ENCODE measurements at places on chromosomes 16 and 17.

DNA sequence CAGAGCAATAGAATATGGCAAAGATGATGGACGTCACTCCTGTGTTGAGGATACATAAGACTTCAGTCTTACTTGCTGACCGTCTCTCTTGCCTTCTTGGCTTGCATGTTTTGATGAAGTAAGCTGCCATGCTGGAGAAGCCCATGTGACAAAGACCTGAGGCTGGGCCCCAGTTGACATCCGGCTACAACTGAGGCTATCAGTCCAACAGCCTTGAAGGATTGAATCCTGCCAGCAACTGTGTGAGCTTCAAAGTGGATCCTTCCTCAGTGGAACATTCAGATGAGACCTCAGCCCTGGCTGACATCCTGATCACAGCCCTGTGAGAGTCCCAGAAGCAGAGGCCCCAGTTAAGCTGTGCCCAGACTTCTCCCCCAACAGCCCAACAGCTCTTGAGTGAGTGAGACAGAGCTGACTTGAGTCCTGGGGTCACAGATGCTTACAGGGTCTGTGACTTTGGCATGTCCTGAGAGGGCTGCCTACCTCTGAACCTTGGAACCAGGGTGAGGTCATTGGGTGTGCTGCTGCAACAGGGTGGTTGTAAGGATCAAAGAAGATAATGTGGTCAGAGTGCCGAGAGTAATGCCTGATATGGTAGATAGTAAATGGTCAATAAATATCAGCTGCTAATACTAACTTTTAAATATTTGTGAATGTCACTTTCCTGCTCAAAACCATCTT lies 2.4 kb upstream of the BRD7 start:
- no peak for DNase-seq

- DNase-seq: peak; percentile 81
Measured at GRCh38 chr17:48546137-48546923, 1.4 kb upstream of the HOXB2 start.

DNA sequence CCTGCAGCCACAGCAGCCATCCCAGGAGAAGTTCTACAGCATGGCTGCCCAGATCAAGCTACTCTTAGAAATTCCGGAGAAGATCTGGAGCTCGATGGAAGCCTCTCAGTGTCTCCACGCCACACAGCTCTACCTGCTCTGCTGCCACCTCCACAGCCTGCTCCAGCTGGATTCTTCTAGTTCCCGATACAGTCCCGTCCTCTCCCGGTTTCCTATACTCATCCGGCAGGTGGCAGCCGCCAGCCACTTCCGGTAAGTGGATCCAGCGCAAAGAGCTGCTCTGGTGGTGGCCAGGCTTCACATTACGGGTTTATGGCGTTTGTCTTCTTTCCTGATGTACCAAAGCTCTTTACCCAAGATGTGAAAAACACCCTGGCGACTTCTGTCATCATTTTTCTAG lies 3.6 kb downstream of the COG1 start:
- DNase-seq: peak; percentile 33

- no peak for DNase-seq
Measured at GRCh38 chr17:78889531-78889930, 13.5 kb downstream of the CEP295NL start.

GRCh38 chr17:6085812-6086211 lies 15.6 kb downstream of the WSCD1 start:
- no peak for DNase-seq

DNA sequence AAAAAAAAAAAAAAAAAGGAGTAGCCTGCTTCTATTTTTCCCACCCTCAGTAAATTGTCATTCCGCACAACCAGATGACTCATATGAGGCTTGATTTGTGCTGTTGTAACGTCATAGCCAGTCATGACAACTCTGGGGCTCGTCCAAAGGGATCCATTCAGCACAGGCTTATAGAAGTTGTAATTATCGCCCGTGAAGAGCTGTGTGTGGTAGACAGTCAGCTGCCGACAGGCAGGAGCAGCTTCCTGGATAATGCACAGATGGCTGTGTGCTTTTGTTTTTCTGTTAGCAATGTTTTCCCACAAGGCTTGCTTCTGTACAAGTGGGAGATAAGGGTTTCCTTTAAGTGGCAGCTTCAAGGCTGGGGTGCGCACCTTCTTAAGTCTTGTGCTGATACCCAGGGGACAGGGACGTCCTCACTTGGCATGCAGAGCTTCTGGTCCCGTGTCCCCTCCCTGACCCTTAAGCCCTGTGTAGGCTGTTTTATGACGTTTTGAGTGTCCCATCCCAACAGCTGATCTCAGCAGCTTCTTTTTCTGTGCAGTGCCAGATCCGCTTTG lies 26.0 kb downstream of the SNX29 start:
- DNase-seq: peak; percentile 84

- no peak for DNase-seq
Measured at GRCh38 chr17:38568845-38569510, 36.8 kb downstream of the SRCIN1 start.

GRCh38 chr17:77130525-77130924 lies 10.2 kb upstream of the SEC14L1 start:
- DNase-seq: no peak

DNA sequence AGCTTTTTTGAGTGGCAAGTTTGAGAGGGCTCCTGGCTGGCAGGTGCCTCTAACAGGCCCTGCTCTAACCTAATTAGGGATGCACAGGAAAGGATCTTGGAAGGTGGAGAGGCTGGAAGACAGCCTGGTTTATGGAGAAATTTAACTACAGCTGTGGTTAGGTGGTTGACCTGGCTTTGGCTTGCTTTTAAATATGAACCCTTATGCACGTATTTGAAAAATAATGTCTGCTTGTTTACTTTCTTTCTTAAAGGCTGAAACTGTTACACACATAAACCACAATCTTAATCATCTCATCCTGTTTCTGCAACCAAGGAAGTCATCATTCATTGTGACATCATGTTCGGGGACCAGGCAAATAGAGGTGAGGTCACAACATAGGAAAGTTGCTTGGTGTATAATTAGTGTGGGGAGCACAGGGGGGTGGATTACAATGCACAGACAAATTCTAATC lies 23.1 kb upstream of the DHRS13 start:
- peak; percentile 85 for DNase-seq

- no peak for DNase-seq
Measured at GRCh38 chr17:60610473-60610872, 10.5 kb downstream of the PPM1D start.

DNA sequence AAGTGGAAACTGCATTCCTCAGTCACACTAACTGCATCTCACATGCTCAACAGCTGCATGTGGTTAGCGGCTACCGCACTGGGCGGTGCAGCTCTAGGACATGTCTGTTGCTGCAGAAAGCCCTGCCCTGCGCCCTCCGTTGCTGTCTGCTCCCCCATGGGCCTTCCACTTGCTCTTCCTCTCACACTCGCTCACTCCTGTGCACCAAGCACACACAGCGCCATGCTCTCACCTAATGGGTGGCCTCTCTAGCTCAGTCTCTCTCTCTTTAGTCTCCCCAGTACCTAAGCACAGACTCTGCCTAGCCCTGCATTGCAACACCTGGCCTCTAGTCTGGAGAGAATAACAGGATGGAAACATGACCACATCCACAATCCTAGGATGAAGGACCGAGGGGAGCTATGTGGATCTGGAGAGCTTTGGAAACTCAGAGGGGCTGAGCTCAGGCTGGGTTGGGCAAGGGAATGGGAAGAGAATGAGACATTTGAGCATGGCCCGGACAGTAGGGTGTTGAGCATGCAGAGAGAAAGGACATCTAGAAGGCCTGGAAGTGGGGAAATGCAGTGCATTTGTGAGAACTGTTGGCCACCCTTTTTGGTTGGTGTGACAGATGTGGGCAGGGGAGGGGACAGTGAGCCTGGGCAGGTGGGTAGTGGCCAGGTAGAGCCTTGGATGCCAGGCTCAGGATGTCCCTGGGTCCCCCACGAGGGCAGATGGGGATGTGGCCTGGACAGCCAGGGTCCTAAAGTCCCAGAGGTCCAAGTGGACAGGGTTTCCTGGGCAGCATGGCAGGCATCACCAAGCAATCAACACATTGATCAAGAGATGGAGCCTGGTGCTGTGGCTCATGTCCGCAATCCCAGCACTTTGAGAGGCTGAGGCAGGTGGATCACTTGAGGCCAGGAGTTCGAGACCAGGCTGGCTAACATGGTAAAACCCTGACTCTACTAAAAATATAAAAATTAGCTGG lies 16.1 kb downstream of the SGCA start:
- peak; percentile 84 for DNase-seq

DNA sequence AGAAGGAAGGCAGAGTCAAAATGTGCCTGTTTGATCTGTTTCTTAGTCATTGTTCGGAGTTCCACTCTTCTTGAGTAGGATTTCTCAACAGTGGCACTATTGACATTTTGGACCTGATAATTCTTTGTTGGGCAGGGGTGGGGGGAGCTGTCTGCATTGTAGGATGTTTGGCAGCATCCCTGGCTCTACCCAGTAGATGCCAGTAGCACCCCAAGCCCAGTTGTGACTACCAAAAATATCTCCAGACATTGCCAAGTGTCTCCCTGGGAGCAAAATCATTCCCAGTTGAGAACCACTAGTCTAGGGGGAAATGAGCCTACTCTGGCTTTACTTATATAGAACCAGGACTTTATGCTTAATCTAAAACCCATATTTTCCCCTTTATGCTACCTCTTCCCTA lies 1.1 kb upstream of the GFOD2 start:
- DNase-seq: no peak

GRCh38 chr17:21019976-21020586 lies 22.7 kb downstream of the USP22 start:
- DNase-seq: peak; percentile 40

- no peak for DNase-seq
Measured at GRCh38 chr17:74220946-74221818, 7.8 kb downstream of the TTYH2 start.

GRCh38 chr17:68468334-68468733 lies 11.0 kb upstream of the WIPI1 start:
- DNase-seq: peak; percentile 66

DNA sequence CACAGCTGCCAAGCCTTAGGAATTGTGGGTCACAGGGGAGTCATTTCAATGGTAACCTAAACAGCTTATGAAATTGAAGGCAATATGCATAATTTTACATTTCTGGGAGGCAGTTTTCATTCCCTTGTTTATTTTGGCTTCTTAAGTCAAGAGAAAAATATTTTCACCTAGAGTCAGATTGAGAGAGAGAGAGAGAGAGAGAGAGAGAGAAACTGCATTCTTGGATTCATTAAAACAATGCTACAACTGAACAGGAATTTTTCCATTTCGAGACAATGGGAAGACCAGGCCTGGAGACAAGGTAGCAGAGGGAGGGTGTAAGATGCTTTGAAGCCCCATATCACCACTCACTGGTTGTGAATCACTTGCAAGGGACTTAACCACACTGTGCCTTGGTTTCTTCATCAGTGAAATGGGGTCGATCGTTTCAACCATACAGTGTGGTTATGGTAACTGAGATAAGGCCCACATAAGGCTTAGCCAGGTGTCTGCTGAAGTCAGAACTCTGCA lies 224.7 kb upstream of the IRX3 start:
- DNase-seq: peak; percentile 91

DNA sequence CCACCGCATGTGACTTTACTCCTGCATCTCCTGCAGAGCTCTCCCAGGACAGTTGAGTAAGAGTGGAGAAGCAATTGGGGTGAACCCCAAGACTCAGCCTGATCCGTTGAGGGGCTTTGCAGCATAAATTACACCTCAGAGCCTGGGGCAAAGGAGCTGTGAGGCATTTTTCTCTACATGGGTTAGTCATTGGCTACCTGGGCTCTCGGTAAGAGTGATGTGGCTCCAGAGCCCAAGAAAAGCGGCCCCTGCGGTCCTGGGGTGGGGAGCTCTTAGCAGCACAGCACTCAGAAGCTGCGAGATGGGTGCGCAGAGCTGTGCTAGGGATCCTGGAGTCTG lies 40.4 kb upstream of the C16orf78 start:
- no peak for DNase-seq

- DNase-seq: no peak
Measured at GRCh38 chr16:68397710-68398201, 50.6 kb downstream of the SMPD3 start.

GRCh38 chr17:79117905-79118487 lies 43.4 kb downstream of the ENGASE start:
- DNase-seq: no peak

DNA sequence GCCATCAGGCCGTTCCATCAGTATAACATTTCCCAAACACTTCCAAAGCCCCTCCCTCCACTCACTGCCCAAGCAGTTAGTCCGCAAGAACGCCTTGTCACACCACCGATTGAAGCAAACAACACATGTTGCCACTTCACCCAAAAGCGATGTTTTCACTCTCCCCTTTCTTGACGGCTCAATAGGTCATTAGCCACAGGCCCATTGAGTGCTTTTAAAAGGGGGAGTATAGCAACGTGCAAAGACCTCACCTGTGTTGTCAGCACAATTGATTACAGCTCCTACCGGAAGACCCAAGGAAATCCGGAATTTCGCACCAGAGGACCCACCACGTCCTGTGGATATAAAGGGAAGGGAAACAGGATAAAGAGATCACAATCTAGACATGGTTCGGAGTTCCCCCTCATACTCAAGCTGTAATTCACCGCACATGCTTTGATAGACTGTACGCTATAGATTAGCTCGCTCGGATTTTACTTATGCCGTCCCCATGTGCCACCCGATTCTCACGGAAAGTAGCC lies 690 bp downstream of the RPL23 start:
- DNase-seq: no peak

GRCh38 chr17:6374271-6374691 lies 60.6 kb downstream of the AIPL1 start:
- DNase-seq: peak; percentile 4

GRCh38 chr16:4894276-4895150 lies 42.4 kb downstream of the PPL start:
- no peak for DNase-seq

GRCh38 chr17:61393904-61394629 lies 5.6 kb upstream of the TBX2 start:
- DNase-seq: no peak

GRCh38 chr16:88407807-88408206 lies 25.0 kb downstream of the ZNF469 start:
- DNase-seq: no peak

- no peak for DNase-seq
Measured at GRCh38 chr16:426115-426905, 861 bp downstream of the RAB11FIP3 start.

GRCh38 chr17:61450641-61451537 lies 1.3 kb upstream of the TBX4 start:
- DNase-seq: no peak

GRCh38 chr17:43366891-43367736 lies 31.7 kb upstream of the ARL4D start:
- peak; percentile 53 for DNase-seq

DNA sequence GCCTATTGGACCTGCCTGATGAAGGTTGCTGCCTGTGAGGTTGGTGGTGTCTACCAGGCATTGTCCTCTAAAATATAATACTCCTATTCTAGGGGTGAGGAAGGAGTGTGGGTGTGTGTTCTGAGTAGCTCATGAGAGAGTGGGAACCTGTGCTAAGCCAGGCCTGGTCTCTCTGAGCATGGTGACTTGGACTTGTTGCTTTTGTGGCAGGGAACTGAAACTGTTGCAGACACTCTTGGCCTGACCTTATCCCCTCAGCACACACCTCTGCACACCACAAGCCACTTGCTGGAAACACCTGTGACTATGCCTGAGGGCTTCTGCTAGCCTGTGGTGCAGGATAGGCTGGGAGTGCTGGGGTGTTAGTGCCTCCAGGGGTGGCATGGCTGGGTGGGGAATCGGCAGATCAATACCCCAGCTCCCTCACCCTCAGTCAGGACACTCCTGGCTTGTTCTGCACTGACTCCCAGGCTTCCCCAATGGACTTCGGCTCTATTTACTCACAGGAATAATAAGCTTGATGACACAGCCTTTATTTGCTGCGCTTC lies 29.9 kb downstream of the PLCG2 start:
- no peak for DNase-seq

GRCh38 chr16:80586476-80586875 lies 45.7 kb downstream of the DYNLRB2 start:
- DNase-seq: peak; percentile 43

- no peak for DNase-seq
Measured at GRCh38 chr16:85067024-85067423, 39.4 kb downstream of the KIAA0513 start.
